ENCODE measurements at places on chromosomes 5 and 9. TPM values are rescaled to one million over a fixed set of nuclear protein-coding genes. Genes with fewer than 3 reads are reported as not detected.

DNA sequence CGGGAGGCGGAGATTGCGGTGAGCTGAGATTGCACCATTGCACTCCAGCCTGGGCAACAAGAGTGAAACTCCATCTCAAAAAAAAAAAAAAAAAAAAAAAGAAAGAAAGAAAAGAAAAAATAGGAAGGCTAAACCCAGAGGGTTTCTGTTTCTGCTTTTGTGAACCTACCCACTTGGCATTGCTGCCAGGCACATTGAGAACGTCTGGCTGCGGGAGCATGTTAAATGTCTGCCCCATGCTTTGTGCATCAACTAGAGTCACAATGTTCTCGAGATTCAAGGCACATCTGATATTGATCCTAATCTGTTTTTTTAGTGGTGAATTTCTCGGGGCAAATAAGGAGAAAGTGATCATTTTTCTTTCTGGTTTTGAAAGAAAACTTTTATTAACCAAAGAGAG is 2.8 kb downstream of the SLC25A25 start:
- no peak for DNase-seq

DNA sequence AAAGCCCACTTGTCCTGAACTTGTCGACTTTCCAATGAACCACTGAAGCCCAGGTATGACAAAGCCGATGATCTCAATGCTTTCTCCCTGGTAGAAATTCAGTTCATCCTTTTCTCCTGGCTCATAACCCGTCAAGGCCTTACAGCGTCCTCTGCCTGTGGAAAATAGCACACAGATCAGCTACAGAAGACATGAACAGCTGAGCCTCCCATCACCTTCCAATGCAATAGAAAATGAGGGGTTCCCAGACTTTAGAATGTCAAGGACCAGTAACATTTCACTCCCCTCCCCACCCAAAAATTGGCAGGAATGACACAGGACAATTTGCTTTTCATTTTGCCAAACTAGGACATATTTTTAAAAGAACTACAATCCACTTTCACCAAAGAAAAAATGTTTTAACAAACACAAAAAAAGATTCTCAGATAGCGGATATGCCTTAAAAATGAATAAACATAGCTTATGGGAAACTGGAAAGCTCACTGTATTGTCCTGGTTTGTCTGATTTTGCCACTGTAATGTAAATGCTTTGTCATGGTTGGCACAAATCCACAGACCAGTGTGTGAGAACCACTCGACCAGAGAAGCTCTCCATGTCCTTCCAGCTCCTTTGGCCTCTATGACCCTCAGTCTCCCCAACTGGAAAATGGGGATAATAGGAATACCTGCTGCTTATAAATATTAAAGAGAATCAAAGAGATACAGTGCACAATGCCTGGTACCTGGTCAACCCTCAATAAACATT is 24.4 kb downstream of the SH3TC2 start:
- DNase-seq = no peak

- DNase-seq = no peak
Measured at GRCh38 chr5:90644132-90644531, 85.5 kb downstream of the ADGRV1 start.

GRCh38 chr5:139631520-139632165 is 16.5 kb upstream of the CXXC5 start:
- DNase-seq = no peak

The NR5A1 gene
- total RNA-seq = not detected

The ANKDD1B gene
- total RNA-seq = 0.45 TPM

The ANXA2R gene
- total RNA-seq = not detected
